NCI-H2227 treated with DMSO at 0.1 percent for 48 hours (cell line): ENCODE measurements at places on chromosomes 12 and 14.

DNA sequence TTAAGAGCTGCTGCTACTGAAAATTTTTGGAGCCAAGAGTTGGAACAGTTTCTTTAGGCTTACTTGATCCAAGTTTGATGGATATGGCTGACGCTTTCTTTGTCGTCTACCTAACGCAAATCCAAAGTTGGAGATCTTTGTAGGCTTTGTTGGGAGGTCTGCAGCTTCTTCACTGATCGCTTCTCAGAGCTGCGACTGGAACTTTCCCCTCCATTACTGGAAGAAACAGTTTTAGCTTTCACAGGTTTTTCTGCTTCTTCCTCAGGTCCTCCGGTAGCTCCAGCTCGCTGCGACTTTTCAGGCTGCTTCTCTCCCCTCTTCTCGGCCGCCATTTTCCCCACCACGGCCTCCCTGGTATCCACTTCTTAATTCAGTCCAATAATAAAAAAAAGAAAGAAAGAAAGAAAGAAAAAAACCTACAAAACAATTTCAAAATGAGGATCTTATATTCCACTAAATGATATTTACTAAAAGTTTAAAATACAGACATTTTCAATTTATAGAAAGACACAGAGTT lies 178.1 kb upstream of the HMGA2 start:
- DNase-seq = no peak

DNA sequence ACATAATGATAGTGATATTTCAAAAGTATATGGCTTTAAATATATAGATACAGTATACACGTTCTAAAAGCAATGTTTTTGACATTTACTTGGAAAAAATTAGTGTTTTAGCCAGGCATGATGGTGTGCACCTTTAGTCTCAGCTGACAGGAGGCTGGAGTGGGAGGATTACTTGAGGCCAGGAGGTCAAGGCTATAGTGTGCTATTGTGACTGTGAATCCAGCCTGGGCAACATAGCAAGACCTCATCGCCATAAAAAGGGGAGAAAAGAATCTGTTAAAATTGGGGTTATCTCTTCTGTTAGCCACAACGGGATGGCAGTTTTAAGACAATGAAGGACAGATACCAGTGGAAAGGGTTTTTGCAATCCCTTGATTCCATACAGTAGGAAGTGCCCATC lies 95.2 kb downstream of the PLEKHA5 start:
- no peak for DNase-seq

DNA sequence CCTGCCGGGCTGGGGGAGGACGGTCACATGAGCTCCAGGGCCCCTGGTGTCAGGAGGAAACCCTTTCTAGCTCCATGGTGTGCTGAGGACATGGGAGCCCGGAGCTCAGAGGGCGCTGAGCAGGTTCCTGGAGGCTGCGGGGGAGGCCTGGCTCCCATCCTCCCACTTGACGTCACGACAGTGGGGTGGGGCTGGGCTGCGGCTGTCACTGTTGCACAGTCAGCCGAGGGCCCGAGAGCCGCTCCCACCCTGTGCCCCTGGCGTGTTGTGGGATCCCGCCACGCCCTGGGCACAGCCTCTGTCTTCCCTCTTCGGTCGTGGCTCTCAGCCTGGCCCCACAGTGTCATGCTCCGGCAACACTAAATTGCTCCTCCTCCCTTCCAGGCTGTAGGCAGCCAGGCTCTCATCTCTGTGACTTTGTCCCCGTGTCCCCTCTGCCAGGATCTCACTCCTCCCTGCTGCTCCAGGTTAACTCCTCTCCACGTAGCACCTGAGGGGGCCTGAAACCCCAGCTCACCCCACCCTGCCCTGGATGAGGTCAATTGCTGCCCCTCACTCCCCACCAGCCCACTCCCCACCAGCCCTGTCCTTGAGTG lies 33.0 kb downstream of the BEGAIN start:
- DNase-seq = no peak

- DNase-seq = no peak
These were observed 12.7 kb upstream of the BDKRB2 start for GRCh38 chr14:96191841-96192462.

GRCh38 chr14:104741108-104741802 lies 11.7 kb upstream of the SIVA1 start:
- DNase-seq = no peak

- no peak for DNase-seq
These were observed 122.1 kb upstream of the ARHGAP5 start for GRCh38 chr14:31954991-31955390.

- no peak for DNase-seq
These were observed 62.6 kb downstream of the SMUG1 start for GRCh38 chr12:54126029-54126695.

- no peak for DNase-seq
These were observed 393.5 kb downstream of the CCDC91 start for GRCh38 chr12:28583701-28584261.

DNA sequence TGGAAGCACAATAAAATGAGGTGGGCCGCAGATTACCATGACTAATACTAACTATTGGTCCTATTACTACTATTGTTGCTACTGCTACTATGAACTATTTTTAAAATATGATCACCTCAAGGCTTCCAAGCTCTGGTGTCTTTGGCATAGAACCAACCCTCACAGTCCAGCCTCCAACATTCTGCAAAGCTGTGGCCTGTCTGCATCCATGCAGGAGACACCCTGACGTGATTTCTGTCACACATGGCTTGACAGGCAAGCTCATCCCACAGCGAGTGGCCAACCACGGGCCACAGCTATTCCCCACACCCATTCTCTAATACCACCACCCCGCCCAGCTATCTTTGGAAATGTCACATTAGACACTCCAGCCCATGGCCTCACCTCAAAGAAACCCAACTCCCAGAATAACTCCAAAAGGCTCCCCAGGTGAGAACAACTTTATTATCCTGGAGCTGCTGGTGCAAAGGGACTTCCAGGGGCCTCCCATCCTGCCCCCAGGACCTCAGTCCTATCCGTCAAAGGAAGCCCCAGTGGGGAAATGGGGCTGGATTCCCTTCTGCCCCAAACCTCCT lies 14.4 kb downstream of the ISCU start:
- no peak for DNase-seq

DNA sequence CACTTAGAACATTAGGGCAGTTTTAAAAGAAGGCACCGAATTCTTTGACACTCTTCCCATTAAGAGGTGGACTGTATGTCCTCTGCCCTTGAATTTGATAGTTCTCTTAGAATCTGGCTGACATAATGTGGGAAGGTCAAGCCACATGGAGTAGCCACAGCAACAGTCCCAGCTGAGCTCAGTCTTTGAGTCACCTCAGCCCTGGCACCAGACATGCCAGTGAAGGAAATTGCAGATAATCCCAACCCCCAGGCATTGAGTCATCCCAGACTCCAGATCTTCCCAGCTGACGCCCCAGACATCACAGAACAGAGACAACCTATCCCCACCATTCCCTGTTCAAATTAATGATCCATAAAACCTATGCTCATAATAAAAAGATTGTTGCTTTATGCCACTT lies 83.4 kb downstream of the GTF2A1 start:
- DNase-seq = no peak

DNA sequence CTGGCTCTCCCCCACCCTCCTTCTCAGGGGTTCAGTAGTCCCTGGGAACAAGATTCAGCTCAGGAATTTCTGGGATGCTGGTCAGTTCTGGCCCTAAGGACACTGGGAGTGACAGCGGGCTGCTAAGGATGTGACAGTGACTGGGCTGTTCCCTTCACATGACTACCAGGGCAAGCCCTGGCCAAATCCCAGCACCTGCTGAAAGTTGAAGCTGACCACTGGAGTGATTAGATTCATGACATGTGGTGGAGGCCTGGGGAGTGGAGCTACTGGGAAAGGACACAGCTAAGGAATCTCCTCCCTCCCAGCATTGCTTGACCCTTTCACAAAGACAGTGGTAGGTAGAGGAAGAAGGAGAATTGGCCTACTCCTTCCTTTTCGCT lies 204.9 kb downstream of the DAD1 start:
- no peak for DNase-seq

- DNase-seq = peak; percentile 24
These were observed 6.4 kb downstream of the APOLD1 start for GRCh38 chr12:12791756-12792369.

DNA sequence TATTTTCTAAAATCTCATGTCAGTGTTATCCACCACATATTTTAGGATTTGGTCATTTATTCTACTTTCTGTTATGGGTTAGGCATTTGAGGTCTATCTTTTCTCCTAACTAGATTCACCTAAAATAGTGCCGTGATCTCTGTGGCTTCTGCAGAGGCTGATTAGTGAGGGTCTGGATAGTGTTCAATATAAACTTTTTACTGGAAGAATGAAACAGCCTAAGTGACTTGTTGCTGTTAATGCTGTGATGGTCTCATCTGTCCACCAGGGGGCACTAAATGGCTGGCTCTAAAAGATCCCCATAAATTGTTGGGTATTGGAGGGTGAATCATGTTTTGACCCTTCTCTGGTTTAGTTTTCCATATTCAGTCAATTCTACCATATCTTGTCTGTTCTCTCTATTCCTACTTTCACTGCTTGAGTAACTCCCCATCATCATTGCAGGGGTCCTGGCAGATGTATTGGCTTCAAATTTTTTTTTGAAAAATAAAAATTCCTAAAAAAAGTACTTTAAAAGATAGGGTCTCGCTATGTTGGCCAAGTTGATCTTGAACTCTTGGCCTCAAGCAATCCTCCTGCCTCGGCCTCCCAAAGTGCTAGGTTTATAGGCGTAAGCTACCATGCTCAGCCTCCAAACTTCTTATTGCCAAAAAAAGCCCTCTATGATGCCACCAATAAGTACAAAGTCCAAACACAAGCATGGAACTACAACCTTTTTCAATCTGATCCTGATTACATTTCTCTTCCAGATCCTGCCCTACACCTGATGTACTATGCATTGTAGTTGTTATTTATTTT lies 6.9 kb downstream of the PABPN1 start:
- DNase-seq = peak; percentile 41

DNA sequence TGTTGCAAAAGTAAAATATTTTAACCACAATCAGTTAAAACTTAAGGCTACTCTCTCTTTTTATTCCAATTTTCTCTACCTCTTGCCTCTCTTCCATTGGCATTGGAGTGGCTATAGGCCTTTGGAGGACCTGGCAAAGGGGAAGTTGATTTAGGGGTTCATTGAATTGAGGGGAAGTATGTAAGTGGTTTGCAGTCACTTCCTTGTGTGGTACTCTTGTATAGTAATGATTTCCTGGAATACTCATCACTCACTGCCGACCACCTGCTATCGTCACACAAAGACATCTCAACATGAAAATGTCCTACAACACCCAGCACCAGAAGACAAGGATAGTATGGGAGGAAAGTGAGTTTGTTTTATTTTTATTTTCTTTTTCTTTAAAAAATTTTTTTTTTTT lies 45.7 kb upstream of the CPM start:
- no peak for DNase-seq

- no peak for DNase-seq
These were observed 540.2 kb upstream of the TMEM132C start for GRCh38 chr12:127726671-127727315.

DNA sequence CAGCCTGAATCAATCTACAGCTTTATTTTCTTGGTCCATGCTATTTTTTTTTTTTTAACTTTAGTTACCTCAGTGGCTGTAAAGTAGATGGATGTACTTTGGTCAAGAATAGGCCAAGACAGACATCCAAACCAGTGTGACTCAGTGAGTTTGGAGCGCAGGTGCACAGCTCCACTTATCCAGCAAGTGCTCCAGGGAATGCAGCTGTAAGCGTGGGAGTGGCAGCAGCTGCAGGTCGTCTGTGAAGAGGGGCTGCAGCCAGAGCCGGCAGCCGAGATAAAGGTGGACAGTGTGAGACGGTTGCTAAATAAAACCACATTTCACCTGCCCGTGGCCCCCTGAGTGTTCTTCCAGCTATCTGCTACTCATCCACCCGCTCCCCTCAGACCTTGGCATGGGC lies 1018.7 kb downstream of the AACS start:
- no peak for DNase-seq

- DNase-seq = no peak
These were observed 40.0 kb downstream of the TSPAN9 start for GRCh38 chr12:3117144-3117581.

- no peak for DNase-seq
These were observed 33.5 kb downstream of the SMCO2 start for GRCh38 chr12:27480016-27480415.

GRCh38 chr14:99148861-99149610 lies 123.0 kb downstream of the BCL11B start:
- no peak for DNase-seq

GRCh38 chr14:91373591-91374254 lies 43.9 kb downstream of the CCDC88C start:
- DNase-seq = no peak

GRCh38 chr12:58174316-58174715 lies 232.9 kb downstream of the ATP23 start:
- no peak for DNase-seq

DNA sequence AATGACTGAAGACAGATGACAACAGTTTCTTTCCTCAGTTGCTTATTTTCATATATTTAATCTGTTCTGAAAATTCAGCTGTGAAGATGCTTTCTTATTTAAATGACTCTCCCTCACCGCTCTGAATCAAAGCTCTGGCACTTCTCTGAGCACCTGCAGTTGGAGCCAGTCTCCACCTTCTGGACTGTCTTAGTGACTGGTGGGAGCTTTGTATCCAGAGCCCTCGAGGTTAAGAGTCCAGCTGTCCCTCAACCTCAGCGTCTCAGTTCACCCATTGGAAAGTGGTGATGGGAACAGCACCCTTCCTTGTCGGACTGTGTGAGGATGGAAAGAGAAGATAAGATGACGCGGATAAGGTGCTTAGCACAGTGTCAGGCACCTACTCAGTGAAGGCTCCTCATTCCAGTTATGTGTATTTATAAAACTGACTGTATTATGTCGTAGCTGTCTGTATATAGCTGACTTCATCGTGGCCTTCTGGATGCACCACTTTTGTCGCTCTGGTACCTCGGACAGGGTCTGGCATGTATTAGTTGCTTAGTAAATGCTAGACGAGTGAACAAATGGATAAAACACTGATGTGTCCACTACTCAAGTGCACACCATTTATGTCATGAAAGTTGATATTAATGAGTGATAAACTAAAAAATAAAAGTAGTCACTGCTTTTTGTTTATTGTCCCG lies 34.5 kb downstream of the ELK3 start:
- no peak for DNase-seq

DNA sequence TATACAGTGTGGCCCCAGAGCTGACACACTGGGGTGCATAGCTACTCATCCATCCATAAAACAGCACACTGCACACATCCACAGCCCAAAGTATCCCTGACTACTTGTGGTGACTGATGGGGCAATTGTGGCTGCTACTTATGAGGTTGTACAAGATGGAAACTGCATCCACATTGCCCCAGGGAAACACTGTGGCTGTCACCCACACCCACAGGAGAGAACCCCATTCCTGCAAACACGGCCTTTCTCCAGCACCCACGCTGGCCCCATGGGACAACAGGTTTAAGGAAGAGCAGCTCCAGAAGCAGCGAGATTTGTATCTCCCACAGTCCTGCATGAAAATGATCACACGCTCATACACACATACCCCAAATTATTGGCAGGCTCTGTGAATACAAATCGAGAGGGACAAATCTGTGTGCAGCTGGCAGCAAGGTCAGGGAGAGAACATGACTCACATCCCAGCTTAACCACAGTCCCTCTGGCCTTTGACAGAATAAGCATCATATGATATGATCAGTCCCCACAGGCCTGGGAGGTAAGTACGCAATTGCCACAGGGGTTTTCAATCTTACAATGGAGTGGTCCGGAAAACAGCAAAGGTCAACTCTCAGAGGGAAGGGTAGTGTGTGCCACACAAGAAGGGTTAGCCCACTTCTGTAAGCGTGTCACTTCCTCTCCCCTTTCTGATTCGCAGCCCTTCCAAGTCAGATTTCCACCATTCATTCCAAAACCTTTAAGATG lies 61.9 kb downstream of the ESR2 start:
- DNase-seq = no peak

- DNase-seq = no peak
These were observed 23.7 kb downstream of the BMP4 start for GRCh38 chr14:53932966-53933365.
